Naive thymus-derived CD8-positive, alpha-beta T cell (primary cell): ENCODE measurements at places on chromosomes 11 and 22. TPM values are rescaled to one million over a fixed set of nuclear protein-coding genes. Genes with fewer than 3 reads are reported as not detected.

Gene HOATZ
- total RNA-seq, result not detected

Gene CRYBA4
- not detected for total RNA-seq

Gene LDHAL6A
- total RNA-seq, result not detected

Gene MIOX
- total RNA-seq, result 0.52 TPM

Gene FBLN1
- not detected for total RNA-seq

Gene OR8U1
- total RNA-seq, result not detected

Gene ACO2
- total RNA-seq, result 75.1 TPM

Gene SEC14L2
- total RNA-seq, result 17.8 TPM

Gene KRTAP5-7
- 0.55 TPM for total RNA-seq

Gene DDIAS
- 2.5 TPM for total RNA-seq

Gene OR51E2
- not detected for total RNA-seq

Gene PRR5L
- 3.8 TPM for total RNA-seq

Gene CSTF3
- total RNA-seq, result 27.3 TPM

Gene GUCY1A2
- not detected for total RNA-seq

Gene FGF4
- not detected for total RNA-seq

Gene FAM83F
- 1.2 TPM for total RNA-seq

Gene NEFH
- 0.47 TPM for total RNA-seq
